ENCODE measurements at places on chromosomes 6 and 20.

DNA sequence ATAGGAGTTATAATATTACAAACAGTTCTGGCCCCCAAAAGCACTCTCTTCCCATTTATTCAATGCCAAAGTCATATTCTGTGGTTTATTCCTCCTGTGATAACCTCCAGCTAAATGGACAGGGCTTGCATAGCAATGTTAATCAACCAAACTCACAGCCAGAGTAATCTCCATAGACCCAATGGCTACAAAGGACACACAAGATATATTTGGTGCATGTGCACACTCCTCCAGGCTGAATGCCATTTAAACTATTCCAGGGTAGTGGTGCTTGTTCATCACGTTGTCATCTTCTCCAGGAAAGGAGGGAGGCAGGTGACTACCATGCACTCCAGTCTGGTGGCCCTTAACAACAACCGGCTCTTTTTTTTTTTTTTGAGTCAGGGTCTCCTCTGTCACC lies 56.8 kb downstream of the B3GAT2 start:
- no peak for DNase-seq

DNA sequence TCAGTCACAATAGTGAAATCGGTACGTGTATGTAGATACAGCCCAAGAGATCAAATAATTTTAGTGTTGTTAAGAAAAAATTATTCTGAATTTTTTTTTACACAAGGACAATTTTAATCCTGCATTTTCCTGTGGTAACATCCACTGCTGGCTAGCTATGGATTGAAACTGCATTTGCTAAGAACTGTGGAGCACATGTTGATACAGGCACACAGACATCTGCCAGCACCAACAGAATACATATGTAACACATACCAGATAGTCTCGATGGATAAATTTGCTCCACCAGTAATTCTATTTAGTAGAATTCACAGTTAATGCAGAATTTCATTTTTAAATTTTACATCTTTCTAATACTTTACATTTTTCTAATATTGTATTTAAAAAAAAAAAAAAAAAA lies 2.2 kb downstream of the ASIP start:
- DNase-seq: no peak

DNA sequence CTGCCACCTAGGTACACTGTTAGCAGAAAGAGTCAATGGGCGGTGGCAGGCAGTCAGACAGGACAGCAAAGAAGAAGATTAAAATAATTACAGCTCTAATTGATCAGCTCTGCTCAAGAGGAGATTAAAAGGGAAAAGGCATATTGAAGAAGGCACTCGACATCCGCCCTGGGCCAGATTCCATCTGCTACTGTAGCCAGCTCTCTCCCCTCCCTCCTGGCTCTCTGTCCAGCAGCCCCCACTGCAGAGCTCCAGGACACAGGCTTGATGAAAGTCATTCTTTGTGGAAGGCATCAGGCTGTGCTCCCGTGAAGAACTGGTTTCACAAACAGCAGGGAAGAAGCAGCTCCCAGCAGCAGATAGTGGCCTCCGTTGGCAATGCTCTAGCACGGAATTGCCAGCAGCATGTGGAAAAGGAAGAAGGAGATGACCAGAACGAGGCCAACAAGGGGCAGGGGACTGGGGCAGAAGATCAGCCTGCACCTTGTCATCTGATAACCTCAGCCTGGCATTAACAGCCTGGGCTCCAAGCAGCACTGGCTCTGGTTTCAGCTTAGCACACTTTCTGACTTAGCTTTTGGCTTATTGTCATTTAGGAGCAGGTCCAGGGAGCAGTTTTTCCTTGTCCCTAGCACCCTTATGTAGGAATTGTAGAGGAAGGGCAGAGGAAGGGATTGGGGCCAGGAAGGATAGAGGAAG lies 465.9 kb downstream of the KIF16B start:
- no peak for DNase-seq

GRCh38 chr20:34907616-34908469 lies 31.4 kb downstream of the ACSS2 start:
- DNase-seq: no peak

GRCh38 chr6:24606200-24606930 lies 39.6 kb downstream of the KIAA0319 start:
- no peak for DNase-seq

- DNase-seq: no peak
Observed at GRCh38 chr6:7180751-7181150, 73.0 kb downstream of the RREB1 start.

- DNase-seq: no peak
Observed at GRCh38 chr6:85662251-85662650, 19.6 kb upstream of the SYNCRIP start.

DNA sequence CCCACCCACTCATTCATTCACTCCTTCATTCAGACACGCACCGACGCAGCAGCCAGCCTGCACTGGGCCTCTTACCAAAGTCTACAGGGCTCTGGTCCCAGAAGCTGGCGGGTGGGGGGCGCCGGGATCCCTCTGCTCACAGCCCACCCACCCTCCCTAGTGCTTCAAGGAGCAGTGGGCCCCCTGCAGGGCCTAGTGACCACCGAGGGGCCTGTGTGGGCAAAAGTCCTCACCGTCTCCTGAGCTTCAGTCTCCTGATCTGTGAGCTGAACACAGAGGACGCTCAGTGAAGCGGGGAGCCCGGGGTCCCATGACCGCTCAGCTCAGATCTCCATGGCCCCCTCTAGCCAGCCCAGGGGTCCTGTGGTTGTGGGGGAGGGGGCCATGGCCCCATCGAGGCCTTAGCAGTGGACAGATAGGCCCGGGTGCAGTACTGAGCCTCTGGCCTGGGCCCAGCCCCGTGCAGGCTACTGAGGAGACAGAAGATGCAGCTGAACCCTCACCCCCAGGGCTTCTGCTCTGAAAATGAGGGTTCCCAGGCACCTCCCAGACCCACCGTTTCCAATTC lies 33.4 kb upstream of the MRGBP start:
- no peak for DNase-seq

- DNase-seq: no peak
Observed at GRCh38 chr6:99348288-99349170, 945 bp downstream of the FAXC start.

DNA sequence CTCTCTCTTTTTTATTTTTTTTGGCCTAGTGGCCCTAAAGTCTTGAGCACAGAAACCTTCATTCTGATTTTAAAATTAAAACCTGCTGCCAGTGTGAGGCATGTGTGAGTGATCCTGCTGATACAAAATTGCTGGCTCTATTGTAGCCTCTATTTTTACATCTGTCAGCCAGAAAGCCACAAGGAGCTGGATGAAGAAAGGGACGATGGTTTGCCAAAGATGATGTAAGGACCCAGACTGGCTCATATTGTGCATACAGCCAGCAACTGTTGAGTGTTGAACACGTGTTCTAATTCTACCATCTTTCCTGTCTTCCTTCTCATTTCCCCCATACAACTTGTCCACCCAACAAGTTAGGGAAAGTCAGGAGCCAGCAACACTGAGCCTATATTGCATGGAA lies 40.8 kb upstream of the ATXN1 start:
- no peak for DNase-seq

GRCh38 chr20:19907326-19908056 lies 109.7 kb upstream of the NAA20 start:
- DNase-seq: no peak

DNA sequence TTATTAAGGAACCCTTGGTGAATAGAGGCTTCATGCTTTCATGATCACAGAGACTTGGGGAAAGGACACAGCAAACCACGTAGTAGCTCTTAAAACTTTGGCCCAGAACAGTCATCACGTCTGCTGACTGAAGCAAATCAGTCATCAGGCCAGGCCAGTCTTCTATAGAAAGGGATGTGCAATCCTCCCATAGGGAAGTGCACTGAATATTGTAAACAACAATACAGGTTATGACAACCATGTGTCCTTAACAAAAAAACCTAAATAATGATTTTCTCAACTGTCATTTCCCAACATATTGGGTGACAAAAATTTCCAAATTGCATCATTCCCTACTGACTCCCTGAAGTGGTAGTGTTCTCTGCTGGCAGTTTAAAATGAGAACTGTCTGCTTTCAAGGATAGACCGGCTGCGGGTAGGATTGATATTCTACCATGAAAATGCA lies 388.2 kb upstream of the CITED2 start:
- no peak for DNase-seq

DNA sequence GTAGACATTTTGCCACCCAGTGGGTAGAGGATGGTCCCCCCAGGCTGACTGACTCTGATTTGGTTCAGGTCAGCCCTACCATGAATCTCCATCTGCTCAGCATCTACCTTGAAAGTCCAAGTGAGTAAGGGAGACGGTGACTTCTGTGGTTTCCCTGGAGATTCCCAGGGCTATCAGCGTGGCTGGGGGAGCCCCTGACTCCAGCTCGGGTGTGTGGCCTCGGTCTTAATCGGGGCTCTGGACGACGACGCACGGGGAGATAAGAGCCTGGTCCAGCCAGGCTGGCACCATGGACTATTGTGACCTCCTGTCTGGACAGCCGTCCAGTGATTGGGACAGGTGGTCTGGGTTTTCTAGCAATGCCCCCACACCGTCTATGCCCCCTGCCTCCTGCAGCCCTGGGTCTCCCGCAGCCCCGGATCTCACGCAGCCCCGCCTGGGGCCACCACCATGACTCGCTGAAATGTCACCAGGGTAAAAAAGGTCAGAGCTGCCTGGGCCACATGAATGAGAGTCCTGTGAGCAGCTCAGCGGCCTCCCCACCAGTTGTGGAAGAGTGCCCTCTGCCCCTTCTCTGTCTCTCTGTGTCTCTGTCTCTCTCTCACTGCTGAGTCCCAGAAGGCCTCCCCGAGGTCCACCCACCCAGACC lies 47.1 kb upstream of the GATA5 start:
- DNase-seq: no peak

DNA sequence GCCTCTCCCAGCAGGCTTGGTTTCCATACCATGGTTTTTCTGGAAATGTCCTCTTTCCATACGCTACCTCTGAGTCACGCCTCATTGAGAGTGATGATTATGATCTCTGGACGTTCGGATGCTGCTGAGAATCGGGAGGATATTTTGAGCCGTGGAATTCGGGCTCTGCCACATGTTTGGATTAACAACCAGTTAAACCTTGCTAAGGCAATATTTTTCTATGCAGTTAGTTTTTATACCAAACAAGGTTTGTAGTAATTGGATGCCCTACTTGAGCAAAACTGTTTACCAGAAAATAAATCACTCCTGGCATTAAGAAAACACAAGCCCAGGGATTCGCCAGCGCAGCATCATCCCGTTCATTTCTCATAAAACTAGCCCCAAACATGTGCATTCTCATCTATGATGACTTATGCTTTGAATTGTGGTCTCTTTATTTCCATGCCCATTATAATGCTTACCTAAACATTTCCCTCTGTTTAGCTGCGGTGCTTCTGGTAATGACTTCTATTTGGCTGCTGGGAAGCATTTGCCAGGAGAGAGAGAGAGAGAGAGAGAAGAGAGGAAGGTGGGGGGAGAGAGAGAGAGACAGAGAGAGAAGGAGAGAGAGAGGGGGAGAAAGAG lies 198.9 kb downstream of the CLIC5 start:
- DNase-seq: no peak

DNA sequence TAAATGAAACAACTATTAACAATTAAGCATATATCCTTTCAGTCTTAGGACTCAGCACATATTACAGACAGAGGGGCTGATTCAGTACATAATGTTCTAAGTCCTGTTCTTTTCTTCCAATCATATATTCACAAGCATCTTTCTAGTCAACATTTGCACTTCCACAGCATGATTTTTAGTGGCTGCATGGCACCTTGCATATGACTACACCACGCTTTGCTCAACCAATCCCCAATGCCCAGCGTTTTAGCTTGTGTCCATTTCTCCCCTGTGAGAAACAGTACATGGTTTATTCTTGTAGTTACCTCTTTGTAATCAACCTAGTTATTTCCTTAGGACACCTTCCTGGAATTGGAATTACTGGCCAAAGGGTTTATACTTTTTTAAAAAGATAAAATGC lies 33.2 kb downstream of the AAR2 start:
- no peak for DNase-seq

DNA sequence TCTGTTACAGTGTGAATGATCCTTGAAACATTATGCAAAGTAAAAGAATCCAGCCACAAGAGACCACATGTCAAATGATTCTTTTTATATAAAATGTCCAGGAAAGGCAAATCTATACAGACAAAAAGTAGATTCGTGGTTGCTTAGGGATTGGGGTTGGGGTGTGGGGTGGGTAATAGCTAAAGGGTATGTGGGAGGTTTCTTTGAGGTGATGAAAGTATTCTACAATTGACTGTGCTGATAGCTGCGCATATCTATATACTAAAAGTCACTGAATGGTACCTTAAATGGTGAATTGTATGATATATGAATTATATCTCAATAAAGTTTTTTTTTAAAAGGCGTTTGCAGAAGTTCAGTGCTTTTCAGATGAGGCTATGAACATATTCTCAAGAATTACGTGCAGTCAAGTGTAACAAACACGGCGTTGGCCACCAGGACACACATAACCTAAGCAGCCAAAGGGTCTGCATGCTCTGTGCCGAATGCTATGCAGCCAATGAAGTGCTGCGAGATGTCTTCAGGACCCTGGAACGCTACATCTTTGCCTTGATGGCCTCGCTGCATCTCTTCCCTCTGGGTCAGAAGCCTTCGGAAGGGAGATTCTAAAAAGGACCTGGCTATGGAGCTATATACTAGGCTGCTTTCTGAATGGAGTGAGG lies 96.9 kb downstream of the SCML4 start:
- DNase-seq: no peak

- no peak for DNase-seq
Observed at GRCh38 chr6:48307573-48307972, 196.6 kb upstream of the PTCHD4 start.

GRCh38 chr6:126308362-126308761 lies 31.6 kb upstream of the CENPW start:
- DNase-seq: no peak

- DNase-seq: no peak
Observed at GRCh38 chr6:106501960-106502371, 127.3 kb downstream of the RTN4IP1 start.

GRCh38 chr6:155228546-155229166 lies 35.2 kb upstream of the CLDN20 start:
- no peak for DNase-seq

DNA sequence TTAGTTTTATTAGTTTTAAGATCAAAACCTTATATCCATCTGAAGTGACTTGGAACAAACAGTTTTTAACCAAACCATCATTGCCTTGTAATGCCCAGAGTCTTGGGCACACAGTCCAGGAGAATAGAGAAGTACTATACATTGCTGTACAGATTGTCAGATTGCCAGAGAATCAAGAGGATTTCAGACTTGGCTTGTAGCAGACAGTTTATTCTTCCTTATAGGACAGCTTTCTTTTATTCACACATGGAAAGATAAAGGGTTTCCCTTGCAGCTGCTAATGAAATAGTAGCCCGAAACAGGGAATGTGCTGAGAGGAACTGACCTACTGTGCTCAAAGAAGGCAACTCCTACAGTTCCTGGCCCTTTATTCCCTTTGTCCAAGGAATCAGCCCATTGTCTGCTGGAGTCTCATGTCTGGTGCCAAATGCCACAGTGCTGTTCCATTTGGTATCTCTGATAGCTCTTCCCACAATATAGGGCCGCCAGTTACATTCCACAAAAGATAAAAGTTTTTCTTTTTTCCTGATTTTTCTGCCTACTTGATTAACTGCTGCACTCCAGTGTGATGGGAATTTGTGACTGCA lies 30.6 kb downstream of the DCBLD1 start:
- no peak for DNase-seq

- no peak for DNase-seq
Observed at GRCh38 chr6:53630533-53631226, 34.9 kb downstream of the KLHL31 start.

GRCh38 chr6:140779341-140779740 lies 1353.4 kb upstream of the GJE1 start:
- no peak for DNase-seq
